ENCODE measurements at places on chromosomes 7 and 10.

DNA sequence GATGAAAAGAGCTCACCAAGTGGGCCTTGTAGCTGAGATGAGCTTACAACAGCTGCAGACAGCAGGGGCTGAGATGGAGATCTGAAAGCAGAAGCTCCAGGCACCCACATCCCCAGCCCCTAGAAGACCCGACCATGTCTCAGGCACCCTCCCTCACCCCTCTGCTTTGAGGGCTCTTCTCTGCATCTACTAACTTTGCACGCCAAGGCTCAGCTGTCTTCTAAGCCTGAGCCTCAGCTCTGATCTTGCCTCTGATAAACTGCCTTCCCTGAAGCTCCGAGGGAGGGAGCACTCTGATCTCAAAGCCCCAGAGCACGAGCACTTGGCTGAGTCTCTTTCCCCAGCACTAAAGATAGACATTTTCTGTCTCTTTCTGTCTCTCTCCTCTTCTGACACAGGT lies 42.0 kb downstream of the ANXA8 start:
- DNase-seq = no peak

DNA sequence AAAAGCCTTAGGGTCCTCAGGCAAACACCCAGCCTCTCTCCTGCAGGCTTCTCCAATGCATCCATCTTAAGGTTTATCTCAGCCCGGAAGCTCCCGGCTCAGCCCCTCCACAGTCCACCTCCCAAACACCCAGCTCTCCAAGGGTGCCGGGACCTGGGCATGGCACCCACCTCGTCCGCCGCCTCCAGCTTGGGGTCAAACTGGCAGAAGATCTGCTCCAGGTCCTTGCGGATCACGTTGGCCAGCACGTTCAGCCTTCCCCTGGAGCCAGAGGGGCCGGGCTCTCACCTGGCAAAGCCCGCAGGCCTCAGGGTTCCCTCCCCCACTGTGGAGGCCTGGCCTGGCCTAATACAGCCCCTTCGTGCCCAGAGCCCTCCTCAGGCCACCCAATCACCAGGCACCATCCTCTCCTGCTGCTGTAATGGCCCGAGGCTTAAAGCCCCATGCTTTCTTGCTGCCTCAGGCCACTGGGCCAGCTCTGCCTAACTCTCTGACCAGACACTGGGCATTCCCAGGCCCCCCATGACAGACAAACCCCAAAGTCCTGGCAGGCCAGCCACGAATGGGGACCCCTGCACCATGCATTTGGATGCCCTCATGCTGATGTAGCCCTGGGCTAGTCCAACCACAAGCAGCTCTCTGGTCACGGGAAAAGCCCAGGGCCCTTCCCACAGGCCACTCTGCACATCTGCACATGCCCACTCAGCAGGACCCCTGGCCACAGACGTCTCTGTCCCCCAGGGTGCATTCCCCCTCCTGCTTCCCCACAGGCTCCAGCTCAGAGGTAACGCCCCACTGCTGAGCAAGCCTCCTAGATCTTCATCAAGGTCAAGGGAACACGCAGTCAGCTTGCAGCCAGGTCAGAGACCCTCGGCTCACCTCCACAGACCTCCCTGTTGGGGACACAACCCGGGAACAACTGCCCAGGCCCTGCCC lies 12.3 kb downstream of the OGDHL start:
- no peak for DNase-seq

DNA sequence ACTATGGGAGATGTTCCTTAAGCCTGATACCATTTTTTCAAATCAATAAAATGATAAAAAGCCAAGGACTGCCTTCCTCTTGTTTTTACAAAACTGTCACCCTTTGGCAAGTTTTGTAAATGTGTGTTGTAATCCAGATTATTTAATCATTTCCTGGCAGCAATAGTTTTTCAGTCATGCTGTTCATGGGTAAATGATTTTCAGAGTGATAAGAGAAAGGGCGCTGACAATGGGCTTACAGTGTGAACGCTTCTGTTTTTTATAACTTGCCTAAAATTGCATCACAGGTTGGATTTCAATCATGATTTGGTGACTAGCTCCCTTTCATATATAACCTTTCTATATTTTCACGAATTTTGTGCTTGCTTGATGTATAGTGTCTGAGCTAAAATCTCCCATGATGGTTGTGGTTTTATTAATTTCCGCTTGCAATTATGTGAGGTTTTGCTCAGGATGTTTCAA lies 19.0 kb upstream of the DMBT1 start:
- DNase-seq = no peak

DNA sequence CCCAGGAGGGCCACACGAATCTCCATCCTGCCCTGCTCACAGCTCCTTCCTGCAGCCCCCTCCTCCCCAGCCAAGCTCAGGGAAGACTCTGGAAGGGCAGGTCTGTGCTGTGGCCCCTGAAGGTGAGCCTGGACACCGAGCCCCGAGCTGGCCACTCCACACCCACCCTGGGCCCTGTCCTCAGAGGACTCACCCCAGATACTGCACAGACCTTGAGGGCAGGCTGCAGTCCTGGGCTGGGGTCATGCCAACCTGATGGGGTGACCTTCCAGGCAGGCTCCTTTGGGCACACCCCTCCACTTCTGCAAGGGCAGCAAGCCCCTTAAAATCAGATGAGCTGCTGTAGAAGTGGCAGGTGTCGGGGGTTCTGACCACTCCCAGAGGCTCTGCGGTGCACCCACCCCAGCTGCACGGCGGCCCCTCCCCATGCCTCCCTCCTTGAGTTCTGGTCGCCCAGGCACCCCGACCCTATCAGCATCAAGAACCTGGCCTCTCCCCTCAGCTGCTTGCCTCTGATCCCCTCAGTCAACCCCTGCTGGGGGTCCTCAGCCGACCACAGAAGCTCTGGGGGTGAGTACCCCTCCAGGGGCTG lies 24.3 kb downstream of the YKT6 start:
- DNase-seq = no peak

GRCh38 chr7:95470452-95470851 lies 15.3 kb upstream of the ASB4 start:
- no peak for DNase-seq

DNA sequence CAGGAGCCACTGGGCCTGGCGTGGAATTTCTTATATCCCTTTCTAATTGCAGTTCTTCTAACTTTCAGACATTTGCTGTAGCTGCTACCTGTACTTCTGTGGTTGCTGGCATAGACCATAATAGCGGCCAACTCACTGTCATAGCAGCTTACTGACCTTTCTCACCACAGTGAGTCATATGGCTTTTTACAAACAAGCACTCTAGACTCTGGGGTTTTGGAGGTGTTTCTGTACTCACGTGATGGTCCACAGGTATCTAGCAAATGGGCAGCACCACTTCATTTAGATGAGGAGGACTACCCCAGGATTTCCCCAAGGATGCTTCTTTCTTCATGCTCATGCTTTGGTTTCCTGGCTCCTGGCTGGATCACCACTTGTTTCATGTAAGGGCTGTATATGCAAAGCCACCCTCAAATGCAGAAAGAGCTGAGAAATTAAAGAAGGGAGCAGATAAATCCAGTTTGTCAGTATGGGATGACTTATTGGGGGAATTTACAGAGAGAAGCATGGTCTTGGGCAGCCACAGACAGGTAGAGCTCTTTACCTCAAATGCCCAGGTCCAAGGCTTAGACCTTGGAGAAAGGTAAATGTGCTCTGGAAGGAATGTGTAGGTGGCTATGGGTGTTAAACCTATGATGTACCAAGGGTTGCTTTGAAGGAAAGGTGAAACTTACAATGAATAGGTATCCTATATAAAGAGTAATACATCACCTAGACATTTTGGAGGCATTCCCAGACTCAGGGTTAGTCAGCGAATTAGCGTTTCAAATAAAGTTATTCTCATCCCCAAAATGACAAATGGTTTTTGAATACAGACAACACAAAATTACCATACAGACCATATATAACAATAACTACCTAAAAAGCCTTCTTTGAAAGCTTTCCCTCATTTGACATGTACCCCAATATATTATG lies 15.9 kb upstream of the SLC25A16 start:
- DNase-seq = no peak

DNA sequence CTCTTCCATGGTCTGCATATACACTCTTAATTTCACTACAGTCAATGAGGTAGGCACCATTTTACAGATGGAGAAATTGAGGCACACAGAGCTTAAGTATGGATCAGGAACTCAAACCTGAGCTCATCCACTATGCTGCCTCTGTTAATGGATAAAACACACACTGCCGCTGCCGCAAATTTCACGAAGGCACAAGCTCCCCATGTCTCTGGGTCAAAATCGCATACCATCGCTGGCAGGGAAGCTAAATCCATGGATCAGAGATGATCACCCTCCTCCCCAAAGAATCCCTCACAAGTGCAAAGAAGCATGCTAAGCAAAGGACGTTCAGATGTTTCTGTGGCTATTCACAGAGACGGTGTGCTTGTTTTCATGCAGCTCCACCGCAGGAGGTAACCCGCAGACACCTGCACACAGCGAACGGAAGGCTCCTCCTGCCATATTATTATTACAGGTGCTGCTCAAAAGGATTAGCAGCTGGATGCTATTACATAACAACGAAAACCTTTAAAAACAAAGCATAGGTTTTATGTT lies 109.3 kb downstream of the UBE2H start:
- no peak for DNase-seq

DNA sequence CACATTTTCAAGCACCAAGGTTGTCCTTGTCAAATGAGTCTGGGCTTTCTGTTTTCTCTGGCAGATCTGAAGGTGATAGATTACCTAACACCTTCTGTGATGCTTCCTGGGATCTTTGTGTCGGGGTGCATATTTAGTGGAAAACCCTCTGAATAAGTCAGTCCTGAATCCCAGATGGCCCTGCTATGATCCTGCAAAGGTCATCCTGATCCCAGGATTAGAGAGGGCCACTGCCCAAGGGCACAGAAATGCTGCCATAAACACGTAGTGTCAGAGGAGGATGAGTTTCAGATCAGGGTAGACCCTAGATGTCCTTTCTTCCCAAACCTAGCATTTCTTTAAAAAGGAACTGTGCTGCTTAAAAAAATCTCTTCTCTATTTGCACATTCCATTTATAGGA lies 19.0 kb downstream of the AGR2 start:
- no peak for DNase-seq

- DNase-seq = no peak
Observed at GRCh38 chr10:62479523-62479922, 105.4 kb downstream of the ZNF365 start.

DNA sequence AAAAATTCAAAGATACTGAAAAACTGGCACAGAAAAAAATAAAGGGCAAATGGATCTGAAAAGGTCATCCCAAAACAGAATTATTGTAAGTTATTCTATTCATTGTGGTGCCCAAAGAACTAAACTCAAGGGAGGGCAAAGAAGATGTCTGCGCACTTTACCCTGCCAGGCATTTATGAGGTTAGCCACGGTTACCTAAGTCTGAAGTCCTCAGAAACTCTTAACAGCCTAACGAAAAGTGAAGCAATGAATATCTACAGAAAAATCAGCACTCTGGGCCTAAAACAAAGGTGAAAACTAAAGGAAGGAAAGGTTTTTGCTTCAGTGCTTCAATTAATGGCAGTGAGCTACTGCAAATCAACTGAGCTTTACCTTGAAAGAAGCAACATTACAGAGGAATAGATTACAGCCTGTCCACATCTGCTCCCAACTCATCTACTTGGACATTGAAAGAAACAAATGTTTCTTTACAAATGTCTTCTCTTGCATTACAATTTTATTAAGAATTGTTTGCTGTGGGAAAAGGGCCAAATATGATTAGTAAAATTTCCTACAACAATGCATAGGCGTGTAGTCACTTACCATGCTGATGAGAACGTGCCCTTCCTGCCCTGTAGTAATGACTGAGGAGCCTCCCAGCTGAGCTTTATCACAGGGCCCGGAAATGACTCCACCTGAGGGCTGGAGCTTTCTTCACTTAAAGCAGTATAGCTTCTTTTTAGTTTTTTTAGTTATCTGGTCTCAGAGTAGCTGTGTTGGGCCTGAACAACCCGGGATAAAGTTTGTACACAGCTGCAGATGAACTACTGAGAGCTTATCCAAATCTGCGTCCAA lies at the start of gene TUBAL3:
TUBAL3 (minus strand) TSS at position 621 of the 834 bp plus-strand sequence; CDS start at position 585, 36 bp downstream.
- no peak for DNase-seq

GRCh38 chr10:12179606-12180170 lies 16.0 kb downstream of the NUDT5 start:
- DNase-seq = no peak

DNA sequence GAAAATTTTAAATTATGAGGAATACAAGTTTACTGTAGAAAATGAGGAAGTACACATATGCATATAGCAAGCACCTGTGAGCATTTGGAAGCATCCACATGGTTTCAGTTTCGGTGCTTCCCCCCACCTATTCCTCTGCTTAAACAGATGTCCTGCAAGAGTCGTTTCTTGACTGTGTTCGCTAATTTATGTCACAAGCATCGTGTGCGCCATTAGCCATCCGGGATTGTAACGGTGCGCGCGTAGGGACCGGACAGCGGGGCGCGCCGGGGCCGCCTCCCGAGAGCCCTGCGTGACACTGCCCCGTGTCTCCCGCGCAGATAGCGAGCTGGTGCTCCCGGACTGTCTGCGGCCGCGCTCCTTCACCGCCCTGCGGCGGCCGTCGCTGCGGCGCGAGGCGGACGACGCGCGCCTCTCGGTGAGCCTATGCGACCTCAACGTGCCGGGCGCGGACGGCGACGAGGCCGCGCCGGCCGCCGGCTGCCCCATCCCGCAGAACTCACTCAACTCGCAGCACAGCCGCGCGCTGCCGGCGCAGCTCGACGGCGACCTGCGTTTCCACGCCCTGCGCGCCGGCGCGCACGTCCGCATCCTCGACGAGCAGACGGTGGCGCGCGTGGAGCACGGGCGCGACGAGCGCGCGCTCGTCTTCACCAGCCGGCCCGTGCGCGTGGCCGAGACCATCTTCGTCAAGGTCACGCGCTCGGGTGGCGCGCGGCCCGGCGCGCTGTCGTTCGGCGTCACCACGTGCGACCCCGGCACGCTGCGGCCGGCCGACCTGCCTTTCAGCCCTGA lies 90.9 kb downstream of the NEURL1 start:
- peak; percentile 27 for DNase-seq

DNA sequence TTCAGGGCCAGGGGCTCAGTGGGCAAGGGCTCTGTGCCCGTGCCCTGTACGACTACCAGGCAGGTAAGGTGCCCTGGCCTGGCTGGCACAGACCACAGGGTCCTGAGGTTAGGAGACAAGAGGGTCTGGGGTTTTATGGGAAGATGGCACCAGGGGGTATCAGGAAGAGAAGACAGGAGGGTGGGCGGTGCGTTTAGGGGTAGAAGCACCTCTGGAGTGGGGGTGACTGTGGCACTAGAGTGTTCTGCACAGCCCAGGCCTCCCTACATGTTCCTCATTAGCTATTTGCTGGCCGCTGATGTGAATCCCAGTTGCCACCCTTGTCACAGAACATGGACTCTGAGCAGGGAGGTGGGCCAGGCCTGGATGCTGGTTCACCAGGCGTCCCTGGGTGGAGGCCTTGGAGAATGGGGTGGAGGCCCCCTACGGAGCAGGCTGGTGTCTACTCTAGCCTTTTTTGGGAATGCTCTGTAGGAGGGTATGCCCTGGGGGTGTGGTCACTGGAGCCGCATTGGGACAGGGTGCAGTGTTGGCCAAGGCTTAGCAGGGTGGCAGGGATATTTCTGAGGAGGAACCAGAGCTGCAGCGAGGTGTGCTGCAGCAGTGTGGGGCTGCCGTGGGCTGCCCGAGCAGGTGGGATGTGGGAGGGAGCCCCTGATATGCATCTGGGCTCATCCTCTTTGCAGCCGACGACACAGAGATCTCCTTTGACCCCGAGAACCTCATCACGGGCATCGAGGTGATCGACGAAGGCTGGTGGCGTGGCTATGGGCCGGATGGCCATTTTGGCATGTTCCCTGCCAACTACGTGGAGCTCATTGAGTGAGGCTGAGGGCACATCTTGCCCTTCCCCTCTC lies 5.0 kb downstream of the PGAM2 start:
- DNase-seq = no peak

GRCh38 chr7:108263425-108263824 lies 133.3 kb upstream of the LAMB4 start:
- DNase-seq = no peak

- DNase-seq = no peak
Observed at GRCh38 chr7:36755484-36755883, 31.2 kb upstream of the AOAH start.
